Cerebellar nuclear complex (tissue), 1 donor: ENCODE measurements at places on chromosomes 1 and 21.

DNA sequence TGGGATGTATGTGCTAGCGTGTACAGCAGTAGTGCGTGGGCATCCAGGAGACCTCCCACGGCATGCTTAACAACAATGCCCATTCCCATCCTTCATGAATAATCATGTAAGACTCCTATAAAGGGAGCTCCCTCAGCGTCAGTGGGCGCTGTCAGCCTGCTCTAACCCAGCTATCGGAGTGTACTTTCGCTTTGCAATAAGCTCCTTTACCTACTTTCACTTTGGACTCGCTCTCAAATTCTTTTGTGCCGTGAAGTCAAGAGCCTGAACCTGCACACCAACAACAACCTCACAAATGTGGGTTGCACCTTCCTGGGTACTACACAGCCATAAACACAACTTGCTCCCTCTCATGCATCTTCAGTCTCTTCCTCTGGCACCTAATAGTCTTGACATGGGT is 114.8 kb upstream of the PAXBP1 start:
- no peak for DNase-seq

DNA sequence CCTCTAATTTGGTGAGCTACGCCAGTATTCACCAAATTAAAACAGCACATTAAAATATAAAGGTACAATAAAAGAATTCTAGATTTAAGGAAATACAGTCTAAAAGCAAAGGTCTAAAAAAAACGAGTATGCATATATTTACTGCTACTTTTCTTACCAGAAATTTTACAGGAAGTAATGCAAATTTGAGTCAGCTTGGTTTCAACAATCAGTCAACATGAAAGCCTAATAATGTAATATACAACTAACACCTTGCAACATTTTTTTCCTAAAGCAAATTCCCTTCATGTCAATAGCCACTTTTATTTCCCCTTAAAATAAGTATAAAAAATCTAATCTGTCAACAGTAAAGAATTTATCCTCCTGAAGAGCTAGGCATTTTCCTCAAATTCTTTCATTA is 11.9 kb downstream of the PTP4A2 start:
- no peak for DNase-seq

GRCh38 chr21:43297989-43298388 is 128.9 kb downstream of the SIK1 start:
- DNase-seq: no peak

- DNase-seq: no peak
Observed at GRCh38 chr1:51569284-51570062, 47.4 kb upstream of the OSBPL9 start.

DNA sequence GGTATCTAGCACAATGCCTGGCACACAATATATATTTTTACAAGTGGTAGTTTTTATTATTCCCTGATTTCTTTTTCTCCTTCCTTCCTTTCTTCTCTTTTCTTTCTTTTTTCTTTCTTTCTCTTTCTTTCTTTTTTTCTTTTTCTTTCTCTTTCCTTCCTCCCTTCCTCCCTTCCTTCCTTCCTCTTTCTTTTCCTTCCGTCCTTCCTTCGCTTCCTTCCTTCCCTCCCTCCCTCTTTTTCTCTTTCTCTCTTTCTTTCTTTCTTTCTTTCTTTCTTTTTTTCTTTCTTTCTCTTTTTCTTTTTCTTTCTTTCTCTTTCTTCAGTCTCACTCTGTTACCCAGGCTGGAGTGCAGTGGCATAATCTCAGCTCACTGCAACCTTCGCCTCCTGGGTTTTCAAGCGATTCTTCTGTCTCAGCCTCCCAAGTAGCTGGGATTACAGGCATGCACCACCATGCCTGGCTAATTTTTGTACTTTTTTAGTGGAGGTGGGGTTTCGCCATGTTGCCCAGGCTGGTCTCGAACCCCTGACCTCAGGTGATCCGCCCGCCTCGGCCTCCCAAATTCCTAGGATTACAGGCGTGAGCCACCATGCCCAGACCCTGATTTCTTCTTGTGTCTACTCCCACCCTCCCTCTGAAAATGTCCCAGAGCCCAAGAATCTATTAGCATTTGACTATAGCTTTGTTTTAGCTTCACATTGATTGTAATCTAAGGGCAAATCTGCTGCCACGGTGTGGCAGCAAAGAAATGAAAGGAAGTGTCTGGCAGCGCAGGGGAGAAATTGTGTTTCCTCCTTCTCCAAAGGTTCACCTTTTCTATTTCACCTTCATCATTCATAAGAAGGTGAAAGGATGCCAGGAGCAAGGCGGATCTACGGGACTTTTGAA is 19.9 kb upstream of the ABCB10 start:
- no peak for DNase-seq

GRCh38 chr1:6912518-6912917 is 127.3 kb downstream of the CAMTA1 start:
- DNase-seq: no peak

DNA sequence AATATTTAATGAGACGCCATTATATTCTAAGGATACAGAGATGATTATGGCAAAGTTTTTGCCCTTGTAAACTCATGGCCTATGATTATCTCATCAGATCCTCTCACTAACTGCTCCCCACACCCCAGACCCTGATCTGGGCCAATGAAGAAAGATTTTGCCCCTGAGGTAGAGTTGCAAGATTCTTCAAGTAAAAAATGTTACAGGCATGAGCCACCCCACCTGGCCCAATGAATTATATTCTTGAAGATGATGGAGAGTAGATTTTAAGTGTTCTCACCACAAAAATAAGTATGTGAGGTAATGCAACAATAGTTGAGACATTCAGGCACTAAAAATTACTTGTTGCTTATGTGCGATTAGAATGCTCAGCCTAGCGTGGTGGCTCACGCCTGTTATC is 1.8 kb upstream of the CNR2 start:
- no peak for DNase-seq

DNA sequence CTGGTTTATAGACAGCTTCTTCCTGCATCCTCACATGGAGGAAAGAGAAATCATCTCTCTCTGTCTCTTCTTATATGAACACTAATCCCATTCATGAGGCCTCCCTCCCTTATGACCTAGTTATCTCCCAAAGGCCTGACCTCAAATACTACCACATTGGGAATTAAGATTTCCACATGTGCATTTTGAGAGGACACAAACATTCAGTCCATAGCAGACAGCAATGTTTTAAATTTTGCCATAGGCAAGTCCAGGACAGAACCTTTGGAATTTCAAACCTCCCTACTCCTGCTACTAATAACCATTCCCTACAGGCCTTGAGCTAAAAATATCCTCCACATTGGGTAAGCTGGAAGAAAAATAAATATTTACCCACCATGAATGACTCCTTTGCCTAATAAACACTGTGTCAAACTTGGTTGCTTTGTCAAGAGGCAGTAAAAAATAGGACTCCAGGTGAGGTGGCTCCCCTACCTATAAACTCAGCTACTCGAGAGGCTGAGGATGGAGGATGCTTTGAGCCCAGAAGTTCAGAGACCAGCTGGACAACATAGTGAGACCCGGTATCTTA is 113.7 kb downstream of the ZNF281 start:
- no peak for DNase-seq

- DNase-seq: no peak
Observed at GRCh38 chr1:95042286-95042685, 30.5 kb downstream of the ALG14 start.

DNA sequence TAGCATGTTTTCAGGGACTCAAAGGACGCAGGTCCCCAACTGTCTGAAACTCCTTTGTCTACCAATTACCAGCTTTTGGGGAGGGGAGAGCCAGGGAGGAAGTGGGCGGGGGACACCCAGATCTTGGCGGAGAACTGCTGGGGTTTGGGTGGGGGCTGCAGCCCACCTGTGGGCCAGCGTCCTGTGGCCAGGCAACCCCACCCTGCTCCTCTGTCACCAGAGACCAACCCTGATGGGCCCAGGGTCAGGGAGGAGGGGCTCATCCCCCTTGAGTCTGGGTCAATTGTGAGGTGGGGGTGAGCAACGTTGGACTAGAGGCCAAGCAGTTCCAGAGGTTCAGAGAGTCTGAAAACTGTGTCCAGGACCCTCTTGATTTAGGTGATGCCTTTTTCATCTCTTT is 96.1 kb upstream of the TARDBP start:
- no peak for DNase-seq

DNA sequence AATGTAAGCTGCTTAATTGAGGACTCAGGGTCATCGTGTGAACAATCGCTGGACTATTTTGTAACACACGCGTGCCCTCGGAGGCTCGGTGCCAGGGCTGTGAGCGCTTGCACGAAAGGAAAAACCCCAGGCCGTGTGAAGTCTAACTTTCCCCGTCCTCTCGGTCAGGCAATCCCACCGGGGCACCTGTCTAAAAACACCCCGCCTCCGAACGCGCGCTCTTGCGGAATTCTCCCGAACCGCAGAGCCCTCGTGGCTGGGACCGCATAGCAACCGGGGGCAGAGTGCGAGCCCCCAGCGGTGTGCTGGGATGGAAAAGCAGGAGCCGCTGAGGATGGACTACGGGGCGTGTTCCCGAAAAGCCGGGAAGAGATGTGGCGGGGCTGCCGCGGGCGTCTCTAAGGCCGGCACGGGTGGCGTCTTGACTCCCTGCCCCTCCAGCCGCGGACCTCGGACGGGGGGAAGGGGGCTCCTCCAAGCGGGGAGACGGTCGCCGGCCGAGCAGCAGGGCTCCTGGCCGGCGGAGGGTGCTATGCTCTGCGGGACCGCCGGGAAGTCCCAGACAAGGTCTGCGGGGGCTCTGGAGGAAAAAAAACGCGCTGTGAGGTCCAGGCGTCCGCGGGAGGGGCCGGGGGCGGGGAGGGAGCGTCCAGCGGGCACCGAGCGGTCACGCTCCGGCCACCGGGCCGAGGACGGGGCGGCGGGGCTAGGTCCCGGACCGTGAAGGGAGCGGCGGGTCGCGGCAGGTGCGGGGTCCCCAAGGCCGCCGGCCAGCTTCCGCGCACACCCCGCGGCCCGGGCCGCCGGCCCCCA is 936 bp downstream of the ZBTB21 start:
- DNase-seq: no peak

GRCh38 chr1:183353597-183353996 is 64.6 kb downstream of the NMNAT2 start:
- no peak for DNase-seq

DNA sequence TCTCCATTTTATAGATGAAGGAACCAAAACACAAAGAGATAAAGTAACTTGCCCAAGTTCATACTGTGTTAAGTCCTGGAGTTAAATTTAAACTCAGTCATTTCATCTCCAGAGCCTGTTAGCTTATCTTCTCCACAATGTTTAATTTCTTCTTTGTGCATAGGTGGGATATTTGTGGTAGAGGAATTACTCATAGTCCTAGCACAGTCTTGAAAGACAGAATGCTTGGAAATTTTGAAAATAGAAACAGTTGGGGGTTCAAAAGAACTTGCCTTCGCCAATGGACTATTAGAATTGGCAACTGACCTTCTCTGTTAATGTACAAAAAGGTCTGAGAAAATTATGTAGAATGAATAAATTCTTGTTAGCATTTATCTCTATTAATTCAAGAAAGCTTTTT is 832.0 kb upstream of the PRMT6 start:
- DNase-seq: no peak

- no peak for DNase-seq
Observed at GRCh38 chr1:240021709-240022108, 70.0 kb upstream of the FMN2 start.

GRCh38 chr1:236064674-236065508 is at the start of gene NID1:
Gene NID1 (minus strand): TSS chr1:236065090. CDS start chr1:236065079, 11 bp downstream.
- no peak for DNase-seq

DNA sequence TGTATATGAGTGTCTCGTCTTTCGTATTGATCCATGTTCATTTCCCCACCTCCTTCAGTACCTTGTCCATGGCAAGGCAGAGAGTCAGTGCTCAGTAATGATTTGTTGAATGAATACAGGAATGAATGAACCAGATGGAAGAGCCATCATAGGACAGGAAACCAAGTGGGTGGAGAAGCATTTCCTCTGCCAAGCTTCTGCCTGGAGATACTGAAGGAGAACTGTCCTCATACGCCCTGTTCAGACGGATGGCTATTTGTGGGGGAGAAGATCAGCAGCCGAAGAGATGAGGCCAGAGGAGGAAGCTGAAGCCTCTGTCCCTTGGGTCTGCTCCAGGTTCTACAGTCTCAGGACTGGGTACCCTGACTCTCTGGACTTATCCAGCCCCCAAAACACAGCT is 5.8 kb downstream of the FAM43B start:
- DNase-seq: no peak

- no peak for DNase-seq
Observed at GRCh38 chr1:2966449-2967328, 54.6 kb upstream of the ACTRT2 start.

DNA sequence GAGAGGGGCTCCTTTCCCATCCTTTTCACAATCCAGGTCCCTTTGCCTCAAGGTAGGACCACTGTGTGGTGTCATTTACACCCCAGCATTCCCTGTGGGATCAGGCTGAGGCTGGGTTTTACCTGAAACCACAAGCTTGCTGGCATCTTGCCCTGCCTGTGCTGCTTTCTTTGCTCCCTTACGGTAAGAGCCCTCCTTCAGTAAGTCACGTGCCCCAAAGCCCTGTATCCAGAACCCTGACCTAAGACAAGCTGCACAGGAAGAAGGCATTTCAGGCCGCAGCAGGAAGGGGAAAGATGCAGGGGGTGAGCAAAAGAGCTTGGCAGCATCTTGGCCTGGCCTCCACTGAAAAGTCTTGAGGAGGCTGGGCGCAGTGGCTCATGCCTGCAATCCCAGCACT is 58.4 kb downstream of the KLHDC7A start:
- DNase-seq: no peak

- DNase-seq: no peak
Observed at GRCh38 chr21:34948157-34948556, 100.9 kb downstream of the RUNX1 start.

- DNase-seq: no peak
Observed at GRCh38 chr1:90712153-90712856, 4.8 kb downstream of the BARHL2 start.

- no peak for DNase-seq
Observed at GRCh38 chr1:213192026-213192425, 141.0 kb downstream of the RPS6KC1 start.

DNA sequence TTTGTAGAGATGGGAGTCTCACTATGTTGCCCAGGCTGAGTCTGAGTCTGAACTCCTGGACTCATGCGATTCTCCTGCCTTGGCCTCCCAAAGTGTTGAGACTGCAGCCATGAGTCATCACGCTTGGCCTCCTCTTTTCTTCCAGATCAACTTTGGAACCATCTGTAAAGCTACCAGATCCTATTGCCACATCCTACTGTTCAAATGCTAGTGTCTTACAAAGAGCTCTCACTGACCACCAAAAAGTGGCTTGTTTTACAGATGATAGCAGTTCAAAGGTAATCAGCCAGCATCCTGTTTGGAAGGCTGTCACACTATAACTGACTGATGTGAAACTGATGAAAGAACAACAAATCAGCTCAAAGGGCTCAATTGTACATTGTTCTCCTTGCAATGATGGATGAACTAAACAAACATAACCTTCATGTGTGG is 221.6 kb downstream of the AKT3 start:
- no peak for DNase-seq

- no peak for DNase-seq
Observed at GRCh38 chr1:76300556-76300955, 226.0 kb downstream of the ST6GALNAC3 start.
